ENCODE measurements at places on chromosomes 7 and 10. TPM values are rescaled to one million over a fixed set of nuclear protein-coding genes. Genes with fewer than 3 reads are reported as not detected.

The HOXA2 gene
- total RNA-seq = not detected

The STEAP1B gene
- 2.6 TPM for total RNA-seq

The ANKRD7 gene
- total RNA-seq = 9.3 TPM

The ADARB2 gene
- 8.2 TPM for total RNA-seq

The EBLN1 gene
- total RNA-seq = not detected

The TWIST1 gene
- total RNA-seq = 2.7 TPM

The NAT16 gene
- total RNA-seq = 2.1 TPM

Measured in cerebellum (tissue), 4 donors.